Stimulated activated CD8-positive, alpha-beta memory T cell treated with anti-CD3 and anti-CD28 coated beads, Interleukin-4, amount 100 ng/mL, for 1 hour (primary cell): ENCODE measurements at places on chromosomes 1 and 21.

DNA sequence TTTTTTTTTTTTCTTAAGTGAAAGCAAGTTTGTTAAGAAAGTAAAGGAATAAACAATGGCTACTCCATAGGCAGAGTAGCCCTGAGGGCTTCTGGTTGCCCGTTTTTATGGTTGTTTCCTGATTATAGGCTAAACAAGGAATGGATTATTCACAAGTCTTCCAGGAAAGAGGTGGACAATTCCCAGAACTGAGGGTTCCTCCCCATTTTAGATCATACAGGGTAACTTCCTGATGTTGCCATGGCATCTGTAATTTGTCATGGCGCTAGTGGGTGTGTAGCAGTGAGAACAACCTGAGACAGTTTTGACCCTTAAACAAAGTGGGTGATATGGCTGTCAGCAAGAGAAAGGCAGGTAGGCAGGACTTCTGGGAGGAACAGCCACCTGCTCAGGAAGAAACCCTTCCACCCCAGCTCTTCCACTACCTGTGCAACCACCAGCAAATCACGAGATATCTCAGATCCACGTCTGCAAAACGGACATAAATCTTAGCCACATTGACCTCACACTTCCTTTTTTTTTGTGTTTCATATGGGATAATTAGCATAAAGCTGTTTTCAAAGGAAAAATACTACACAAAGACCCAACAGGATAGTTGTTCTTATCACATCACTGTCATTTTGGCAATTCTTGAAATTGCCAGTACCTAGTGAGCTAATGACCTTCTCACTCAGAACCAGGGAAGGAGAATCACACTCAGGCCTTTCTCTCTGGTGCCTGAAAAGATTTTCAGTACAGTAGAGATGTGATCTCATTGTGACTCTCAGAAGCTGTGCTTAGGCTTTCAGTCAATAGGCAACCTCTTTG lies 34.8 kb upstream of the DUSP10 start:
- DNase-seq = no peak

GRCh38 chr1:99850459-99851291 lies 514 bp downstream of the AGL start:
- DNase-seq = no peak

- DNase-seq = no peak
These were observed 6.7 kb downstream of the MATN1 start for GRCh38 chr1:30716646-30717045.

DNA sequence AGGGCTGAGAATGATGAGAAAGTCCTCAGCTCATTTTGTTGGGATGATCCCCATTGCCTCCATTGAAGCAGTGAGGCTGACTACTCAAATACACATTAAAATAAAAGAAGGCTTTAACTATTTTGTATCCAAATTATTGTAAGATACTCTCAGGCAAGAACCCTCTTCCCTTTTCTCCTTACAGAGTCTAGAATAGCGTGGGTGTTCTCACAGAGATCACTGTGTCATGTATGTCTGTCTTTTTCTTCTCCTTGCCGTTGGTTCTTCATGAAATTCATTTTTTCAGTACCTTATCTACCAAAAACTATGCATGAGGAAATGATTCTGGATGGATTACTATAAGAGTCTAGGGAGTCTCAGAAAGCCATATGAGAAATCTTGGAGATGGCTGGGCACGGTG lies 30.1 kb downstream of the SORT1 start:
- DNase-seq = no peak

GRCh38 chr1:196121181-196121580 lies 487.1 kb downstream of the KCNT2 start:
- no peak for DNase-seq

DNA sequence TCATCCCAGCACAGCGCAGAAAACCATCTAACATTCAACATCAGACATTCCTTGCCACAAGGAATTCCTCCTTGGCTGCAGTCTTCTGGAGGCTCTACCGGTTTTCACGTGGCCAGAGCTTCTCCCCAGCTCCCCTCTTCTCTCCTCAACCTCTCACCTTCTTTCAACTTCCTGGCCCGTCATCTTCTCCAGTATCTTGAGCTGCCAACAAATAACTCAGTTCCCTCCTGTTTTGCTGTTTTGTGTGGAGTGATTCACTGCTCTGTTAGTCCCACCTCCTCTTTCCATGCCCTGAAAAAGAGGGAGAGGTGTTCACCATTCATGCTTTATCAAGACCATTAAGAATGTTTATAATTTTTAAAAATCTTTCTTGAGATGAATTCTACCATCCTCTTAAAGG lies 32.6 kb downstream of the PIGM start:
- DNase-seq = no peak

DNA sequence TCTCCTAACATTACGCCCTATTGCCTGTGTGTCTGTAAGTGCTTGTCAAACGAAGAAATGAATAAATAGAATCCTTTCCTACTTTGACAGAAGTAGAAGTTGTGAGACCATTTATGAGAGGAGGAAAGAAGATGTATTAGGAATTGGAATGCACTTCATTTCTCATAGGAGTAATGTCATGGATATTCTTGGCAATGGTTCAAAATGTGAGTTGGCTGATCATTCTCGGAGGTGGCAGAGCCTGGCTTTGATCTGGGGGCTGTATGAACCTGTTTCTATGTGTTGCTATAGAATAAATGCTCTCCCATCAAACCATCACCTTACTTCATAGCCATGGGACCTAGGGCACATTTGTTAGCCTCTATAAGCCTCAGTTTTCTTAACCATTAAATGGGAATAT lies 10.1 kb upstream of the SERBP1 start:
- no peak for DNase-seq

DNA sequence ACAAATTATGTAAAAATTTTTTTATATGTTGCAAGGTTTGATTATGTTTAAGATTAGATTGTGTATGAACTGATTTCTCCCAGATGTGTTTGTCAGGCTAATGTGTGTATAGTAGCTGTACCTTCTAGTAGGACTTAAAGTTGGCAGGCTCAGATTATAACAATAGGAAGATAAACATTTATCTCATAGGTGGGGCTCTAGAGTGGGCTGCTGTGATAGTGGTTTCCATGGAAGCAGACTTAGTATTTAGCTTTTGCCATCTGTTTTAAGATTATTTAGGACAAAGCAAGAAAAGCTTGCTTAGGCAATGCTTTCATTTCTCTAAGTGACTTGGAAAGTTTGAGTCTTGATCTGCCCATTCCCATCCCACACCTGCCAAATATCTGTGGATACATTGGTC lies 187.7 kb upstream of the CACYBP start:
- no peak for DNase-seq

DNA sequence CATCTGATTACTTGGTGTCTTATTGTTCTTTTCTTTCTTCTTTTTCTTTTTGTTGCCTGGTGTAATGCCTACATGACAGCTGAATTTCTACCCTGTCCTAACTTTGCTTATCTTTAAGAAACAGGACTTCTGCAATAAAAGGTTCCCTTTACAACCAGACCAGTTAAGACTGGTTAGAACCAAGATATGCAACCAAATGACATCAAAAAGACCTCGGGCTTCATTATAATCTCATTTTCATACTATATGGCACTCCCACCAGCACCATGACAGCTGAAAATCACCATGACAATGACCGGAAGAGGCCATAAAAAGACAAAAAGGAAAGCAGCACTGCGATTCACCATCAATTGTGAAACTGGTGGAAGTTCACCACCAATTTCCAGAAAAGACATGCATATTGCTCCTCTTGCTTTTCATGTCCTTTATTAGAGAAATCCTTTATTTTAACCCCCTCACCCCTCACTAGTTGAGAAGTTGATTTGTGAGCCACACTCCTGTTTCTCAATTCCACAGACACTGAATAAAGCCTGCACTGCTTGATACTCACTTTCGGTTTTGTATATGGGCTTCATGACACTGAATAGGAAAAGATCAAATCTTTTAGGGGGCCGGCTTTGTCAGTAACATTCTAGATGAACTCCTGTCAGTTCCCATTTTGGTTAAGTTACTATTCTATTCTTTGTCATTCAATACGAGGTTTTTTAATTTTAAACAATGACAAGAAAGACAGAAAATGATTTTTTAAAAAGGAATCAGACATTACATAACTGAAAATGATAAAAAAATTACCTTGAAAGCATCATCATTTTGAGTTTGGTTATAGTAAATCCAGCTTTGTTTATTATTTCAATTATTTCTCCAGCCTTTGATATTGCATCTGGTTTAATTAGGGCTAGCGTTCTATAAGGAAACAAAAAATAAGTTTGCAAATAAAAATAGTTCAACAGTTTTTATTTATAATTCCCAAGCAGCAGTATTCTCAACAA lies 58.1 kb downstream of the NME7 start:
- no peak for DNase-seq

- DNase-seq = no peak
These were observed 50.5 kb upstream of the PRELP start for GRCh38 chr1:203424861-203425662.

DNA sequence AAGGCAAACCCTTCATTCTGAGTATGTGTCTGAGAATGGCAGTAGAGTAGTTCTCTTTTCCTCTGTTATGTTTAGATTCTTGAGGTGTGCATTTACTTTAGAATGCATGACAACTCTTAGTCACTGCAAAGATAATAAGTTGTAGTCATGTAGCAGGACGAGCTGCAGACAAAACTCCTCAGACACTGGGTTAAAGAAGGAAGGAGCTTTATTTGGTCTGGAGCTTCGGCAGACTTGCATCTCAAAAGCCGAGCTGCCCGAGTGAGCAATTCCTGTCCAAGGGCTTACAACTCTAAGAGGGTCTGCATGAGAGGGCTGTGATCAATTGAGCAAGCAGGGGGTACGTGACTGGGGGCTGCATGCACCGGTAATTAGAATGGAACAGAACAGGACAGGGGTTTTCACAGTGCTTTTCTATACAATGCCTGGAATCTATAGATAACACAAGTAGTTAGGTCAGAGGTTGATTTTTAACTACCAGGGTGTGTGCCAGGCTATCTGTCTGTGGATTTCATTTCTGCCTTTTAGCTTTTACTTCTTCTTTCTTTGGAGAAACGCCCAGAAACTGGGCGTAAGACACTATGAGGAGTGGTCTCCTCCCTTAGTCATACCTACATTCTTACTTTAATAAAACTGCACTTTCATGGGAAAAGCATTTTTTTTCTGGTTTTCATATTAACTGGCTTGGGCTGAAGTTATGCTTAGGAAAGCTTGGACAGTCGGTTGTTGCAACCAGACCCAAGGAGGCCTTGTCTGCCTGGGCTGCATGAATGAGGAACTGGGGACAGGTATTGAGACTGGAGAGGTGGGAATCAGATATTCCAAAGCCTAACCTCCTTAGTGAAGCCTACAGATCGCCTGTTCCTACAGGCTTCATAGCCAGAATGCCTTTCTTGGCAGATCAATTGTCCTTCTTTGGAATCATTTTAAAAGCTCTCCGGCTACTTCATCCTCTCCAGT lies 115.1 kb downstream of the RHOU start:
- DNase-seq = no peak

- DNase-seq = no peak
These were observed 9.5 kb downstream of the CFH start for GRCh38 chr1:196661345-196661744.

DNA sequence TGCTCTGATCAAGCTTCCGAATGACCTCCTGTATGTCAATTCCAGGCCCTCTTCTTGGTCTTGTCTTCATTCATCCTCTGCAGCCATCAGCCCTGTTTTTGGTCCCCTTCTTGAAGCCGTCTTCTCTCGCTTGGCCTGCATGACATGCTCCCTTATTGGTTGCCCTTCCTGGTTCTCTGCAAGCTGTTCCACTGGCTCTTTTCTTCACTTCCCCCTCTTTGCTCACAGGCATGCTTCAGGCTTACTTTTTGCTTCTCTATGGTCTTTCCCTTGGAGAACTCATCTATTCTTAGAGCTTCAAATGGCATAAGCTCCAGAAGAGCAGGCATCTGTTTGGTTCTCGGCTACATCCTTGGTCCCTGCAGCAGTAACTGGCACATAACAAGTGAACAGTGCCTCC lies 38.8 kb downstream of the PDPN start:
- no peak for DNase-seq

GRCh38 chr21:29182691-29183092 lies 52.2 kb downstream of the MAP3K7CL start:
- DNase-seq = no peak

DNA sequence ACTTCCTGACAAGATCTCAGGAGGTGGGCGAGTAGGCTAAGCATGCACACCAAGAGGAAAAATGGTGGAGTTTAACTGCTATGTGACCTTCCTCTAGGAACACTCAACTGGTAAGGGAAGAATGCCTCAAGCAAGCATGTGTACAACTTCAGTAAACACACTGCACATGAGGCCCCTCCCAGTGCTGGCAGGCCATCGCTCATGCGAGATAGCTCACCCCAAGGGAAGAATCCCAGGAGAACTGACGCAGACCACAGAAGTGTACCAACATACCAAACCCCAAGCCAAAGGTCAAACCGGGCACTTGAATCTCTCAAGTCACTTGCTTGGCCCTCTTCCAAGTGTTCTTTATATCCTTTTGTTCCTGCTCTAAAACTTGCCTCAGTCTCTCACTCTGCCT lies 40.5 kb upstream of the GALNT2 start:
- no peak for DNase-seq

- DNase-seq = no peak
These were observed 55.1 kb downstream of the DISP3 start for GRCh38 chr1:11533790-11534787.

DNA sequence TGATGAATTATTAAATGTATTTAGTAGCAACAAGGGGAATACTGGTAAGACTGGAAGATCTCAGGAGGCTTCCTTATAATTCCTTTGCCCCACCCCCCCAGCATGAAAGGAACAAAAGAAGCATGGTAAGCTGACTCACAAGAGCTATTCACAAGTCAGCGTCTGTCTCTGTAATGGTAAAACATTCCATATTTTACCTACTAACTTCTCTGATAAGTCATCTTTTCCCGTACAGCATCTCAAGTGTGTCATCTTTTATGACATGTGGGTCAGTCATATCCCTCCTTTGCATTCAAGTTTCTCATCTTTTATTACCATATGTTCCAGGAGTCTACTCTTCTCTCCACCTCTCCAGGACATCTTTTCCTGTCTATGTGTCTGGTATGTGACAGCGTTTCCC lies 241.3 kb downstream of the PLA2G4A start:
- no peak for DNase-seq

DNA sequence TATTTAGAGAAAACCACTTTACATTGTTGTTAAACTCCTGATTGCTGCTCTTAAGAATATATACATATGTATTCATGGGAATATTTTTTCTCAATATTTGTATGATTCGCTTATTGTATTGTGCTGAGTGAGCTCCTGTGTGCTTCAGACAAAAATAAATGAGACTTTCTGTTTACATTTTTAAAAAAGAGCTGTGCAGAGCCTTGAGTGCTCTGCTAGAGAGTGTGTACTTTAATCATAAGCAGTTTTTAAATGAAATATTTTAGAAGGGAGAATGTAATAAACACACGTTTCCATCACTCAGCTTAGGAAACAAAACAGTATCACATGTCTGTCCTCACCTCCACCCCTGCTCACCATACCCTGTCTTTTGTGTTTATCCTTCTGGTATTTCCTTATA lies 9.7 kb downstream of the PTPN14 start:
- no peak for DNase-seq

- DNase-seq = no peak
These were observed 739.0 kb upstream of the NCAM2 start for GRCh38 chr21:20259031-20259867.

- no peak for DNase-seq
These were observed 18.1 kb downstream of the ZDHHC18 start for GRCh38 chr1:26844424-26845196.

GRCh38 chr1:44146536-44147361 lies 5.3 kb upstream of the KLF18 start:
- no peak for DNase-seq
